ENCODE measurements at places on chromosomes 16 and 17. TPM values are rescaled to one million over a fixed set of nuclear protein-coding genes. Genes with fewer than 3 reads are reported as not detected.

DNA sequence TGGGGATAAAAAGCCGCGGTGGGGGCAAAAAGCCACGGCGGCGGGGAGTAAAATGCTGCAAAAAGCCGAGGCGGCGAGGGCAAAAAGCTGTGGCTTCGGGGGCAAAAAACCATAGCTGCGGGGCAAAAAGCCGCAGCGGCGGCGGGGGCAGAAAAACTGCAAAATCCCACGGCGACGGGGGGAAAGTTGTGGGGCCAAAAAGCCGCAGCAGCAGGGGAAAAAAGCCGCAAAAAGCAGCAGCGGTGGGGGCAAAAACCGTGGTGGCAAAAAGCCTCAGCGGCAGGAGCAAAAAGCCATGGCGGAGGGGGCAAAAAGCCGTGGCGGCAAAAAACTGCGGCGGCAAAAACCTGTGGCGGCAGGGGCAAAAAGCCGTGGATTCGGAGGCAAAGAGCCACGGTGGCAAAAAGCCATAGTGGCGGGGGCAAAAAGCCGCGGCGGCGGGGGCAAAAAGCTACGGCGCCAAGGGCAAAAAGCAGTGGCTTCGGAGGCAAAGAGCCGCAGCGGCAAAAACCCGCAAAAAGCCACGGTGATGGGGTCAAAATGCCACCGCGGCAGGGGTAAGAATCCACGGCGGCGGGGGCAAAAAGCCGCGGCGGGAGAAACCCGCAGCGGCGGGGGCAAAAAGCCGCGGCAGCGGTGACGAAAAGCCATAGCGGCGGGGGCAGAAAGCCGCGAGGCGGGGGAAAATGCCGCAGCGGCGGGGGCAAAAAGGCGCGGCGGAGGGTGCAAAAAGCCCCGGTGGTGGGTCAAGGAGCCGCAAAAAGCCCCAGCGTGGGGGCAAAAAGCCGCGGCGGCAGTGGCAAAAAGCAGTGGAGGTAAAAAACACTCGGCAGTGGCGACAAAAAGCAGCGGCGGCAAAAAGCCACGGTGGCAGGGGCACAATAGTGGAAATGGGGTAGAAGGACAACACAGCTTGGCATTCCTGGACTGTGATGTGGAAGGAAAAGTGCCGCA lies 192.8 kb downstream of the SHCBP1 start:
- H3K27ac ChIP-seq = no peak overlapping the region
- H3K4me3 ChIP-seq = no peak overlapping the region
- no peaks in the 10 kb centered on the region for H3K27me3 ChIP-seq
- no peak for DNase-seq
- no peaks in the 10 kb centered on the region for H3K4me1 ChIP-seq
- no peaks in the 10 kb centered on the region for H3K36me3 ChIP-seq

- no peaks in the 10 kb centered on the region for H3K4me1 ChIP-seq
- H3K4me3 ChIP-seq = no peak overlapping the region
- H3K27me3 ChIP-seq = no peaks in the 10 kb centered on the region
- no peaks in the 10 kb centered on the region for H3K36me3 ChIP-seq
These were observed 11.9 kb upstream of the SP6 start for GRCh38 chr17:47862621-47863440.

- no peak overlapping the region for H3K4me3 ChIP-seq
- H3K36me3 ChIP-seq = no peaks in the 10 kb centered on the region
- peaks cover 41% of the 10 kb centered on the region for H3K4me1 ChIP-seq
- H3K27me3 ChIP-seq = no peaks in the 10 kb centered on the region
These were observed 8.8 kb downstream of the NFATC3 start for GRCh38 chr16:68093816-68094613.

DNA sequence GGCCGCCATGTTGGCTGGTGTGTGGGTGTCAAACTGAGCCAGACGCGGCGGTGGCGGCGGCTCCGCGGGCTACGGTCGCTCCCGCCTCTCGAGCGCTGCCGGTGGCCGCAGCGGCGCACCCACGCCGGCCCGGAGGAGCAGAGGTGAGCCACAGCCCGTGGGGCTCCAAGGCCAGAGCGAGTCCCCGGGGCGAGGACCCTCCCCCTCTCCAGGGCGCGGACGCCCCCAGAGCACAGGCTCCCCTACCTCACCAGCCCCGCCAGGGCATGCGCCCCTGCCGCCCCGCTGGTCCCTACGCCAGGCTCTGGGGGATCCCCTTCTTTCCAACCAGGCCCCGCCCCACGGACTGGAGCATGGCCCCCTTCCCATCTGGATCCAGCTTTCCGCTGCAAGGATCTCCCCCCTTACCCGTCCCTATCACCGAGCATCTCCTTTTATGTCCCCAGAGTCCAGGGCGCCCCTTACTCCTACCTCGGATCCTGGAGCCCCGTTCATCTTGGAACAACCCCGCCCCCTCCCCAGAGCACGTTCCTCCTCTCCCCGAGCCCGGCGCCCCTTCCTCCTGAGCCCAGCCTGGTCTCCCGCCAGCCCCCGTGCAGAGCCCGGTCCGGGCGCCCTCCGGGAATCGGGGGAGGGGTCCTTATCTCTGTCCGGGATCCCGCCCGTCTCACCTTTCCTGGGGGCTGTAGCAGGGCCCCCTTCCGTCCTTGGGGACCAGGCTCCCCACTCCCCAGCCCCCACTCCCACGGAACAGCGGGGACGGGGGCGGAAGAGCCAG lies 412 bp downstream of the EPN2 start:
- no peak for DNase-seq
- H3K27me3 ChIP-seq = no peaks in the 10 kb centered on the region
- H3K4me1 ChIP-seq = no peaks in the 10 kb centered on the region
- H3K4me3 ChIP-seq = peak overlapping the region; percentile 81
- no peaks in the 10 kb centered on the region for H3K36me3 ChIP-seq
- peak overlapping the region; percentile 75 for H3K27ac ChIP-seq

The HCRT gene
- not detected for total RNA-seq

- DNase-seq = peak; percentile 86
- no peak overlapping the region for H3K4me3 ChIP-seq
- H3K4me1 ChIP-seq = no peaks in the 10 kb centered on the region
- no peaks in the 10 kb centered on the region for H3K27me3 ChIP-seq
- H3K27ac ChIP-seq = no peak overlapping the region
These were observed 30.0 kb downstream of the TBCD start for GRCh38 chr17:82781894-82782274.

All from ascending aorta (tissue), 2 donors.